ENCODE measurements at places on chromosomes 5 and 9.

DNA sequence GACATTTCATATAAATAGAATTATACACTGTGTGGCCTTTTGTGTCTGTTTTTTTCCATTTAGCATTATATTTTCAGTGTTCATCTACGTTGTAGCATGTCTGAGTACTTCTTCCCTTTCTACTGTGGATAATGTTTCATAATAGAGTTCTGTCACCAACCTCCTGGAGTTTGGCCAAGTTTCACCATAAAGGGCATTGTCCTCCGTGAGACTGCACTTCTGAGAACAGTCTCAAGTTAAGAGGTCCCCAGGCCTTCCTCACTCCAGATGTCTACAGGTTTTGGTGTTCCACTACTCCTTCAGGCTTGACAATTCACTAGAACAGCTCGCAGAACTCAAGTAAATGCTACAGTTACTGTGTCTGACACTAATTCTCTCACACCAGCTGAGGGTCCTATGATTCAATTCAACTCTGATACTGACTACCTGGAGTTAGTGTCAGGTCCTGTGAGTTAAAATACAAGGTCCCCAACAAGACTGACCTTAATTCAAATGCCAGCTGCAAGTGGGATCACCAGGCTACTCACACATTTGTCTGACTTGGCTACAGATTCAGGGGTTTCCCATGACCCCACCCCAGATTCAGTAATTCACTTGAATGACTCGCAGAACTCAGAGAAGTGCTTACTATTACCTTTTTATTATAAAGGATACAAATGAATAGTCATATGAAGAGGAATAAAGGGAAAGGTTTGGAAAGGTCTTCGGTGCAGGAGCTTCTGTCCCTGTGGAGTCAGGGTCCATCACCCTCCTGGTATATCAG, 31.1 kb downstream of the SLC35A4 start:
- DNase-seq, result no peak

DNA sequence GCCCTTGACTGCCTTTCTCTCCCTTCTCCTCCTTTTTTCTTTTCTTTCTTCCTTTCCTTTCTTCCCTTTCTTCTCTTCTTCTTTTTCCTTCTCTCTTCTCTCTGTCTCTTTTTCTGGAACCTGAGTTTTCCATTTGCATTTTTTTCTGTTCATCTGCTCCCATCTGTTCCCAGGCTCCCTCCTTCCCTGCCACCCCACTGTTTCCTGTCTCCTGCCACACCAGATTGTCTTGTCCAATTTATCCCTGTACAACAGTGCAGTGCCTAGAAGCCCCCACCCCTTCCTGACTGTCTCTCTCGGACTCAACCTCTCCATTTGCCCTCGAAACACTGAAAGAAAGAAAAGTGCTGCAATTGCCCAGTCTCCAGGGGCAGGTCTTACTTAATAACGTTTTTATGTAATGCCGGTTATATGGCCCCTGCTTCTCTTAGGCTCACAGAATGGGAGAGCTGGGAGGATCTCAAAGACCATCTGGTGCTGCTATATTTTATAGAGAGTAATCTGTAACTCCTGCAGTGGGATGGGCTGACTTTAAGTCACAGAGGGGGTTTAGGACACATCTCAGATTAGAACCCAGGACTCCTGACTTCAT, 101.4 kb downstream of the RALGPS1 start:
- DNase-seq, result no peak

GRCh38 chr5:74945561-74946165, 79.5 kb upstream of the FAM169A start:
- no peak for DNase-seq

- no peak for DNase-seq
Measured at GRCh38 chr9:135074354-135075233, 12.9 kb upstream of the OLFM1 start.

DNA sequence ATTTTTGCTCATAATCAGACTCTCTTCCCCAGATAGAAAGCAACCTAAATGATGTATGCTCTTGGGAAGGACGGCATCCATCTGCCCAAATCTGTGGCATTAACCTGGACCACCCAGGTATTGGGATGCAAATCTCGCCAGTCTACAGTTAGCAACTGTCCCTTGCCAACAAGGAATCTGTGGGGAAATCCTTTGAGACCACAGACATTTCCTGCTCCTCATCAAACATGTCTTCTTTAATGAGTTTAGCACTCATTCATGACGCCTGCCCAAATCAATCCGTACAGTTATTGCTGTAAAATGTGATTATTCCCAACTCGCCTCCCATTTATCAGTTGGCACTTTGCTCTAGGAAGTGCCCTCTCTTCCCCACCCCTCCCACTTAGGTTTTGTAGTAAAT, 7.8 kb downstream of the ROR2 start:
- no peak for DNase-seq

DNA sequence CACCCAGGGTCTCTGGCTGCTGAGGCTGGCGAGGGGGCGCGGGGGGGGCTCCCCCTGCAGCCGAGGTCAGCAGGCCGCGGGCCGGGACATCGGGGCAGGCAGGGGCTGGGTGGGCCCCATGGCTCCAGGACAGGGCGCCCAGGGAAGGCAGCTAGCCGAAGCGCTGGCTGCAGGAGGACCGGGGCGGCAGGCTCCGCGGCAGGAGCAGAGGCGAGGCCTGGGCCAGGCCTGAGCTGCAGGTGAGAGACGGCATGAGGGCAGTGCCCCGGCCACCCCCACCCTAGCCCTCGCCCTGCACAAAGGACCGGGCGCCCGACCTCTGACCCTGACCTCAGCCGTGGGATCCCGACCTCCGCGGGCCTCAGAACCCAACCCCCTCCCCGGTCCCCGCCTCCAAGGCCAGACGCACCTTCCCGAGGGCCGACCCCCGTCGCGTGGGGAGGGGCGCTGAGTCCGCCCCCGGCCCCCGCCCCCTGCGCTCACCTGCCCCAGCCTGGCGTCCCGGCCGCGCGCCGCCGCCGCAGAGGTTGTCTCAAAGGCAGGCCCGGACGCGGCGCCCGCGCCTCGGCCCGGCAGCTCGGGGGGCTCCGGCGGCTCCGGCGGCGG, 431 bp downstream of the RNF208 start:
- DNase-seq, result no peak

DNA sequence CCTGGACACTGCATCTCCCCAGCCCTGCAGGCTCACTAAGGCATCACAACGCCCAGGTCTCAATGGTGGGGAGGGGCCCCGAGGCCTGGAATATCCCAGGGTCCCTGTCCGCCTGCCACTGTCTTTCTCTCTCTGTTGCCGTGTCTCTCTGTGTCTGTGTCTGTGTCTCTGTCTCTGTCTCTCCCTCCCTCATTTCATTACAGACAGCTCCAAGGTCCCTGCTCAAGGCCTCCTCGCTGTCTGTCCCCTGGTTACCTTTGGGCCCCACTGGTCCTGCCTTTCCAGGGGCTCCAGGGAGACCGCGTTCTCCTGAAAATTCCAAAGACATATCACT, 3.2 kb downstream of the FCN1 start:
- DNase-seq, result no peak

- DNase-seq, result no peak
Measured at GRCh38 chr5:35073160-35073559, 25.4 kb upstream of the AGXT2 start.

GRCh38 chr5:148913985-148914431, 87.6 kb downstream of the ADRB2 start:
- no peak for DNase-seq

DNA sequence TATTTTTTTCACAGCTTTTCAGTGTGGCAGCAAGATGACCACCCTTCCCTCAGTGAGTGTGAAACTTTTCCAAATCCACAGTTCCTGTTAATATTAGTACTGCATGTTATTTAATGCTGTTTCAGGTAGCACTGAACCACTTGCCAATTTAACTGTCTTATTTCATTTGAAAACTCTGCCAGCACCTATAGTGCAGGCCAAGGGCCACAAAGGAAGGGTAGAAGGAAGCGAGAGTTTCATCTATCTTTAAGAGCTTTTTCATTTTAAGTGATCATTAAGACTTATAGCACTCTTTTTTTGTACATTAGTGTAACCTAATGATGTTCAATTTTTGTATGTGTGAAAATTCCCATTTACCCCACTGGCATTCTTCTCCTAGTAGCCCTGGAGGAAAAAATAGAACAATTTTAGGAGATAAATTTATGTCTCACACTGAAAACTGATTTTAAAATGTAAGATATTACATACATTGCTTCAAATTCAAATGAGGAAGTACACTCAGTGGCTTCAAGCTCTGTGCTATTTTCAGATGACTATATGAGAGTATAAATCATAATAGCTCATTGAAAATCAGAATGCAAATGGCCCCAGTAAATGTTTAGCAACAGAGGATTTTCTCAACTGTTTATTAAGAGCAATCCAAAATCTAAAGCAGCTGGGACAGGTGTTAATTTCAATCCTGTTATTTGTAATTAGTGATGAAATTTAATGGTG, 820.5 kb downstream of the PTPRD start:
- DNase-seq, result no peak

DNA sequence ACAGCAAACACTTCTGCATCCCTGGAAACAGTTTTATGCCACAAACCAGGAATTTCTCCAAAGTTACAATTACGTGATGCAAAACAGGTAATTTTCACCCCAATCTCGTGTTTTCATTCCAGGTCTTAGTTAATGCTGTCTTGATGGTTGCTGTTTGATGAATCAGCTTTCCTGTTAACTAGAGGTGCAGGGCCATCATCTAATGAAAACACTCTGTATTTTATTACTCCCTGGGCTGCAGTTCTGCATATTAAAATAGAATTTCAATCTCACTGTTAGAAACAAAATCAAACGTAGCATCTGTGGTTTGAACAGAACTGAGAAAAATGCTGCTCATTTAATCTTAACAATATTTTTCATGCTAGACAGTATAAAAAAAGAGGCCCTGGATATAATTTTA, 129.4 kb downstream of the TUSC1 start:
- DNase-seq, result no peak

DNA sequence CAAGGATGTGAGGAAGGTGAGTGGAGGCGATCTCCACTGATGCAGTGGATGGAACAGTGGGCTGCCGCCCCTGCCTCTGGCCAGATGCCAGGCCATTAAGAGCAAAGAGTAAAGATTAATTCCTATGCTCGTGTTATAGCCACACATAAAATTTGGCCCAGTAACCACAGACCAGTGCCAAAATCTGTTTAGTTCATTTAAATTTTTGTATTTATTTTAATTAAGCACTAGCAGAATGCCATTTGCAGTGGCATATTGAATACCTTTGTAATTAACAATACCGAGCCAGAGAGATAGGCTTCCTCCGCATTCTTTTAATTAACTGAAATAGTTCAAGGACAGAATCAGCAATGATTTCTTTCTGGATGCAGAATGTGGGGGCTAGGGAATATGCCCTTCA, 179.8 kb downstream of the MED10 start:
- DNase-seq, result no peak

DNA sequence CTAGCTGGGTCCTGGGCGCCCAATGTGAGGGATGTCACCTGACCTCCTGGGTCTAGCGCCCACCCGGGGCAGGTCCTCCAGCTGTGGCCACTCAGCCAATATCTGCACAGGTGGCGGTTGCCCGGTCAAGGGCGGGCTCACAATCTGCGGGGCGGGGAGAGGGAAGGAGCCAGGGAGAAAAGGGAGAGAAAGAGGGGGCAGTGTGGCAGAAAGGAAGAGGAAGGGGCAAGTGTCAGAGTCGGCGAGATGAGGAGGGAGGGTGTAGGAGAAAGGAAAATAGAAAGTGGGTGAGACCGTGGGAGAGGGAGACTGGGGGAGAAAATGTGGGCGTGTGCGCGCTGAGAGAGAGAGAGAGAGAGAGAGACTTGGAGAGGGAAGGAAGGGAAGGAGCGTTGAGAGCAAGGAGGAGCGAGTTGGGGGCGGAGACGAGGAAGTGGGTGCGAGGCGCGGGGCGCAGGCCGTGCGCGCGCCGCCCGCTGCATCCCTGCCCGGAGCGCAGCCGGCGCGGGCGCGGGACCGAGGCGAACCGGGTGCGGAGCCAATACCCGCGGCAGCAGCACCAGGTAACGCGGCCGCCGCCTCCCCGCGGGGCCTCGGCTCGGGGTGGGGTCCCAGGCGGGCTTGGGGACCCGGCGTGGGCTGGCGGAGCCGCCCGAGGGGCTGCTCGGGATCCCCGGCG, at the start of gene HRH2:
TSS of gene HRH2 (plus strand) at position 479 of the 679 bp plus-strand sequence. CDS start 25,163 bp downstream, outside the sequence.
- DNase-seq, result no peak

GRCh38 chr5:1789834-1790471, 9.7 kb downstream of the MRPL36 start:
- no peak for DNase-seq

DNA sequence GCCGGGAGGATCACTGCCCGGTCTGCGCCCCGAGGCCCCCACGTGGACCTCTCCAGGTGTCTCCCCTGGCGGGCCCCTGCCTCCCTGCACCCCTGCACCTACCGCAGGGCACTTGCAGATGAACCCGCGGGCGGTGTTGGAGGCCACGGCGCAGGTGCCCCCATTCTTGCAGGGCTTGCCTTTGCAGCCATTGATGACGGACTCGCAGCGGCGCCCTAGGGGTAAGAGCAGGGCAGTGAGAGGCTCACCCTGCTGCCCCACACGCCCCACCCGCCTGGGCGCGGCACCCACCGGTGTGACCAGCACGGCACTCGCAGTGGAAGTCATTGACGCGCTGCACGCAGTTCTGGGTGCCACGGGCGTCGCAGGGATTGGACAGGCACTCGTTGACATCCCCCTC, 23.6 kb upstream of the SEC16A start:
- no peak for DNase-seq

DNA sequence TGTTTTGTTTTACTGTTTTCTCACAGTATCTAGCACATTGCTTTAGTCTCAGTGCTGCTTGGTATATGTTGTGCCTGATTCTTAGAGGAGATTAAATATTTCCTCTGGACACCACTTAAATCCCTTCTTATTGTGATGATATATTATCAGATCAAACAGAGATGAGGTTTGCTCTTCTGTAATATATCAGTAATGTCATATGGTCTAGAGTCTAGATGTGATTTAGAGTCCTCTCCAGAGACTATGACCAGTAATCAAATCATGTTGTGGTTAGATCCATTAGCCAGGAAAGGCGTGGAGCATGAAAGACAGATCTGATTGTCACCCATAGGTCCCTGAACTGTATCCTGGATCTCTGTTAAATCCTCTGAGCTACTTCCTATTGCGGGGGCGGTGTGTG, 24.4 kb downstream of the CAMK4 start:
- DNase-seq, result no peak

GRCh38 chr5:77302247-77302646, 91.8 kb downstream of the PDE8B start:
- no peak for DNase-seq

DNA sequence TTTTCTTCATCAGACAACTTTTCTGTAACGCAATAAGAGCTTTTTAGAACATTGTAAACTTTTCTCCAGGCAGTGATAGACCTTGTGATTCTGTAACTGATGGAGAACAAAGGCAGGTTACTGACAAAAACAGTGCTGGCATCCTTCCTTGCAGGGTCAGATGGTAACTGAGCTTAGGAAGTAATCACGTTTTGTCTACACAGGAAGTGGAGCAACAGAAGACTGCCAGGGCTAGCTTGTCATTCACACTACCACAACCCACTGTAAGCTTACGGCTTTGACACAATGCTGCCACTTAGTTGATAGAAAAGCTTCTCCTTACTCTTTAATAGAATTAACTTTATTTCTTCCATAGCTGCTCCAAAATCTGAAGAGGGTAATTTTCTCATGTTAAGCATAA, 46.8 kb downstream of the FBN2 start:
- DNase-seq, result no peak

DNA sequence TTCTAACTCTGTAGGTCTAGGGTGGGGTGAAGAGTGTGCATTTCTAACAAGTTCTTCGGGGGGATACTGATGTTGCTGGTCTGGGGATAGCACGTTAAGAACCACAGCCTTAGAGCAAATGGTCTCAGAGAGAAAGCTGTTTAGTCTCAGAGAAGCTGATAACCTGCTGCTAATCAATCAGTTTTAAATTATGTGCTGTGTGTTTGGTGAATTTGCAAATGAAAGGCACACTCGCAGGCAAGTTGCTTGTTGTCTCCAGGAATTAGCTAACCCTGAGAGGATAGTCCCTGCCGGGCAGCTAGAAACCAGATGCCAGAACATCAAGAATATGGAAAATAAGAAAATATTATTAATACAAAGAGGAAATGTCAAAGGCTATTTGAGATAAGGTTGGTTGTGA, 79.2 kb downstream of the DMRT2 start:
- no peak for DNase-seq
